CD4-positive, alpha-beta T cell treated with Interleukin-6 at 100 ng/mL for 8 hours (primary cell): ENCODE measurements at places on chromosomes 1 and 21.
A peak's percentile ranks its signal among the peaks of the same experiment; 100 is the strongest.

DNA sequence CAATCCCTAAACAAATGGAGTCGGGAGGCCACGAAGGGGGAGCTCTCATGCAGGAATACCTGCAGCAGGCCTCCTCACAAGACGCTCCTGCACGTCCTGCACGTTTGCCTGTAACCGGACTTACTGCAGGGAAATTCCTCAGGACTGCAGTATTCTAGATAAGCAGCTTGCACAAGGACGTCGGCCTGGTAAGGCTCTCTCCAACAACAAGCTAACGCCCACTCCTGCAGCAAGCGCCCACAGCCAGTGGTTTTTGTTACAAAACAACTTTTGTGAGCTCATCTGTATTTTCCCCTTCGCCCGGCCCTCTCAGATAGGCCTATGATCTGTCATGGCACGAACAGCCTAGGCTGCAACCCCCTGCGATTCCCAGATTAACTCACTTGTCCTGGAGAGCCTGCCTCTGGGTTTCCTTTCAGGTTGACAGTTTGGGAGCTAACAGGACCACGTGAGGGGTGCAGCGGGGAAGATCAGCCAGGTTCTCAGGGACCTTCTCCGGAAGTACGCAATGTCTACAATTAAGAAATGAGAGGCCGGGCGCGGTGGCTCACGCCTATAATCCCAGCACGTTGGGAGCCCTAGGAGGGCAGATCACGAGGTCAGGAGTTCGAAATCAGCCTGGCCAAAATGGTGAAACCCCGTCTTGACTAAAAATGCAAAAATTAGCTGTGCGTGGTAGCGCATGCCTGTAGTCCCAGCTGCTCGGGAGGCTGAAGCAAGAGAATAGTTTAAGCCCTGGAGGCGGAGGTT lies 921 bp upstream of the MIB2 start:
- DNase-seq: peak; percentile 43

GRCh38 chr1:161913482-161914140 lies 110.1 kb downstream of the OLFML2B start:
- no peak for DNase-seq

GRCh38 chr21:26739189-26739588 lies 106.0 kb downstream of the ADAMTS1 start:
- DNase-seq: no peak

- DNase-seq: no peak
Measured at GRCh38 chr1:206846487-206846886, 18.9 kb upstream of the IL20 start.

- no peak for DNase-seq
Measured at GRCh38 chr1:36224537-36225282, 467 bp downstream of the THRAP3 start.

DNA sequence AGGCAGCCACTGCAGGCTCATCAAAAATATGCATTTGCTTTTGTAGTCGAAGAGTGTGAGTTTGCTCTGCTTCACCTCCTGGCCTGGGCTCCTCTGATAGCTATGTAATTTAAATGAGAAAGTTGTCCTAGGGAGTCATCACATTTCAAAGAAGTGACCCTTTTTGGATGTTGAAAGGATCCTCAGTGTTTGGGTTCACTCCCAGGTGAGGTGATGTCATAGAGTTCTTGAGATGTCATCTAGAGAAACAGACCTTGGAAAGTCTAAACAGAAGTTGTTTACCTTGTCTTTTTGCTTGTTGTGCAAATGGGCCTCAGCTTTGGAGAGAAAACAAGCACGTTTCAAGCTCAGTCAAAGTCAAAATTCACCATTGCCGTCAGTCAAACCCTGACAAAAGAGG lies 92.0 kb upstream of the BARHL2 start:
- no peak for DNase-seq

GRCh38 chr1:202207292-202207691 lies 13.7 kb downstream of the LGR6 start:
- DNase-seq: no peak

- no peak for DNase-seq
Measured at GRCh38 chr1:154325583-154326545, 539 bp downstream of the ATP8B2 start.

DNA sequence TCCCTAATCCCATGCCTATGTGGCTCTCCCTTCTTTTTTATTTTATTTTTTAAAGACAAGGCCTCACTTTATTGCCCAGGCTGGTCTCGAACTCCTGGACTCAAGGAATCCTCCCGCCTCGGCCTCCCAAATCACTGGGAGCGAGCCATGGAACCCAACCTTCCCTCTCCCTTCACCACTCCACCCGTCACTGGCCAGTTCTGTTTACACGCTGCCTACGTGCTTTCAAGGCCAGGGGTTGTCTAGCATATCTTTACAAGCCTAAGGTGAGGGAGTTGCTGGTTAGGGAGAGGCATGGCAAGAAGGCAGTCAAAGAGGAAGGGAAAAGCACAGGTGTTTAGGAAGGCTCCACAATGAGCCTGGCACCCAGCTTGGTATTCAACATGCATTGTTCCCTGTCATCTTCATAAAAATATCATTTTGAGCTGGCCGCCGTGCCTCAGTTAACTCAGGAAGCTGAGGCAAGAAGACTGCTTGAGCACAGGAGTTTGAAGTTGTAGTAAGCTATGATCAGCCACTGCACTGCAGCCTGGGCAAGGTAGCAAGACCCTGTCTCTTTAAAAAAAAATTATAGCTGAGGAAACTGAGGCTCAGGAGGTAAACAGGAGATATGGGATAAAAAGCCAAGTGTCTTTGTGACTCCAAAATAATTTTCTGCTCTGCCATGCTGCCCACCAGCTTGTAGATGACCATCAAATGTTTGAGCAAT lies 1.1 kb downstream of the RHBDL2 start:
- no peak for DNase-seq

DNA sequence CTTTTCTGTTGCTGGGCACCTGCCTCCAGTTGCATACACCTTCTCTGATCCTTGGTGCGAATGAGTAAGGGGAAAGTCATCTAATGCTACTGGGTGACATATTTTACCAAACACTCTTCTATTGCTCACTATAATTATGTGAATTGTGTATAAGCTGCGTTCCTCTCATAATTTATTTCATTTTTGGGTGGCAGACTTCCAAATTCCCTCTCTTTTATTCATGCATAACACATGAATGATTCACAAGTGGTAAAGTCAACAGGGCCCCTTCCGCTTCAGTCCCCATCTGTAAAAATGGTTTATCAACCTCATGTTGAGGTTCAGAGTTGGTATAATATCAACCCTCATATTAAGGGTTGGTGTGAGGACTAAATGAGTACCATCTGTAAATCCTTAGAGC lies 3.2 kb upstream of the QSOX1 start:
- no peak for DNase-seq

DNA sequence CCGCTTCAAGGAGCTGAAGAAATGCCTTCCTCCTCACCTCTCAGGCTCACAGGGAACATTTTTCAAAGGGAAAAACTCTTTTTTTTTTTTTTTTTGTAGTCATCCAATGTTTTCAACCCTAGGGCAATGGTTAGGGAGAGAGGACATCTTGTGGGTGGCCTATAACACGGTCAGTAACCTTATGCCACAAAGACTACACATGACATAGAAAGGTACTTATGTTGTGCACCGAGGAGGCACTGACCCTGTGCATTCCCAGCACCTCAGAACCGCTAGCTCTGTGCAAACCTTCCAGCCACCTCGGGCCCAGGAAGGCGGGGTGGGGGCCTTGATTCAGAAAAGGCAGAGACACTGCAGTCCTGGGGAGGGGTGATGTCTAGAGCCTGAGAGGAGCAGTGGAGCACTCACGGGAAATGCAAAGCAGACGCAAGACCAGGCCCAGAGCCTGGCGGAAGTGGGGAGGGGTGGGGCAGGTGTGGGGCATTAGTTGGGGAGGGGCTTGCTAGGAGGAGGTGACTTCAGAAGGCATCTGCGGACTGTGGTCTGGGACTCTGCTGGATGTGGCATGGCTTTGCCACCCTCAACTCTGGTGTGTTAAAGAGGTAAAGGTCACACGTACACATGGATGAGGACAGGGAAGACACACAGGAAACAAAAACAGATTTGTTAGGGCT lies 68.6 kb downstream of the MDM4 start:
- peak; percentile 35 for DNase-seq

DNA sequence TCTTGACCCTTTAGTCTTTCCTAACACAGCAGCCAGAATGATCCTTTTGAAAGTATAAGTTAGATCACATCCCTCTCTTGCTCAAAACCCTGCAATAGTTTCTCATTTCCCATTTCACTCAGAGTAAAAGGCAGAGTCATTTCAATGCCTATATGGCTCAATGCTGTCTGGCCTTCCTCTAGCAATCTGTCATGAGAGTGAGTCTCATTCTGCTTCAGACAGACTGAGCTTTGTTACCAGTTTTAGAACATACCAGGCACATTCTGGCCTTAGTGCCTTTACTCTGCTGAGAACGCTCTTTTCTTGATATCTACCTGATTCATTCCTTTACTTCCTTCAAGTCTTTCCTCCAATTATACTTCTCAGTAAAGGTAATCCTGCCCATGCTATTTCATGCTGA lies 372.8 kb upstream of the PKN2 start:
- no peak for DNase-seq

DNA sequence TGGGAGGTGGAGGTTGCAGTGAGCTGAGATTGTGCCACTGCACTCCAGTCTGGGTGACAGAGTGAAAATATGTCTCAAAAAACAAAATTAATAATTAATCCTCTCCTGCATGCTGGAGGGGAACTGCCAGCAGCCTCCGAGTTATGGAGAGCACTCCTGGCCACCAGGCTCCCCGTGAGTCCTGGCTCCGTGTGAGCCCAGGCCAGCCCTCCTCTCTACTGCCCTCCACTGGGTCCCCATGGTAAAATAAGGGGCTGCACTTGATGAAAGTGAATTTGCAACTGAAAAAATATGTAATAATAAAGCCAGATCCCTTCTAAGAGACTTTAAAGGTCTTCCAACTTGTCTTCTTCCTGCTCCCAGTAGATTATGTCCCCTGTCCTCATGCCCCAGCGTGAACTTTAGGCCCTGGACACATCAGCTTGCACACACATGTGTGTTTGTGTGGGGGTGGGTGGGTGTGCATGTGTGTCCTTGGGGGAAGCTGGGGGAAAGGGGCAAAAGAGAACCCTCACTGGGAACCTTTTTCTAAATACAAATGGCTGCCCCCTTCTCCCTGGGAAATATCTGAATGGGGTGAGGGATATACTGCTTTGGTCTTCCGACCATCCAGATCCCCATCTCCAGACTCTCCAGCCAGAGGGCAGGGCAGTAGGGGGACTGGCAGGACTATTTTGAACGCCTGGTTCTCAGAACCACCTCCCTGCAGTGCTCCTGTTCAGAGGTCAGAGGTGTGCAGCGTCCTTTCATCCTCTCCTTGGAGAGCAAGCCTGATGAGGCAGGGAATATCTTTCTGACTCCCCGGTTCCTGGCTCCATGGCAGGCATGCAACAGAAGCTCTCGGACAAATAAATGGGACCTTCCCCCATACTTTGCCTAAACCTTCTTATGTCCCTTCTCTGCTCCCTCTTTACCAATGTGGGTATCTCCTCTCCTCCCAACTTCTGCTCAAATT lies 26.2 kb downstream of the NEK2 start:
- DNase-seq: no peak

GRCh38 chr1:202315576-202316168 lies 26.1 kb downstream of the UBE2T start:
- peak; percentile 66 for DNase-seq

DNA sequence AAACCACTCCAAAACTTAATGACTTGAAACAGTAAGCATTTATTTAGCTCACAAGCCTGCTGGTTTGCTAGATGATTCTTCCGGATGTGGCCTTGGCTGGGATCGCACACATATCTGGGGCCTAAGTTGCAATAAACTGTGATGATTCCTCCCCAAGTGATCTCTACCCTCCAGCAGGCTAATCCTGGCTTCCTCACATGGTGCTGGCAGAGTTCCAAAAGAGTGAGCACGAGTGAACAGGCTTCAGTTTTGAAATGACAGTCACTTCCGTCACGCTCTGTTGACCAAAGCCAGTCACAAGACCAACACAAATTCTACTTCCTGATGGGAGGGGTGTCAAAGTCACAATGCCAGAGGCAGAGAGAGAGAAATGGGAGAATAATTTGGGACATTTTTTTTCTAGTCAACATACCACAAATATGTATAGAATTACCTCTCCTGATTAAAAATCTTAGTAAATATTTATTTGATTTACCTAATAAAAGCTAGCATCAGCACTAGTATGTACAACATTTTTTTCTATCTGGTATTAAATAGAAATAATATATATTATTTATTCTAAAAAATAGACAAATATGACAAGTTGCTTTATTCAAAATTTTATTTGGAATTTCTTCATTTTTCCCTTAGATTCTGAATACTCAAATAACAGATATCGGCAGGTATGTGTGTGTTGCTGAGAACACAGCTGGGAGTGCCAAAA lies 292.7 kb downstream of the TPR start:
- no peak for DNase-seq

DNA sequence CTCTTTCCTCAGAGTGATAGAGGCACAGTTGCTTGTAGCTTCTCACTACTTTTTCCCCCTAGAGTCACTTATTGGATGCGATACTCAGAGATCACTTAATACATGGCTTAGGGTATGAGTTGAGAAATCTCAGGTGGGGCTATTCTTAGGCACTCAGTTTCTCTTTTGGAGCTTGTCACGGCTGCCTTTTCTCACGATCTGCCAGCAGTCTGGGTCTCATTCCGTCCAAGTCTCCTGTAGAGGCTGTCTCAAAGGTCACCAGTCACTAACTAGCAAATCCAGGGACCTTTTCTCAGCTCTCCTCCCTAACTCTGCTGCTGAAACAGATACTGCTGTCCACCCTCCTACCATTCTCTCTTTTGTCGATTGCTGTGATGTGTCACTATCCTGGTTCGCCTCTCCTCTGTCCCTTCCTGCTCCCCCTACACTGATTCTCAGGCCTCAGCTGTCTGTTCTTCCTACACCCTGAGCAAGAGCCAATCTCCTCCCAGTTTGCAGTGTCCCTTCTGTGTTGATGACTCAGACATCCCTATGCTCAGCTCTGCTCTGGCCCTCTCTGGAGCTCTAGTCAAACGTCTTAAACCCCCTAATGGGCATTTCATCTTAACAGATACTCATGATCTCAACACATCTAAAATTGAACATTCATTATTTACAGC lies 12.4 kb downstream of the ATP1A2 start:
- DNase-seq: no peak

GRCh38 chr1:89810302-89810701 lies 10.5 kb upstream of the LRRC8D start:
- no peak for DNase-seq

DNA sequence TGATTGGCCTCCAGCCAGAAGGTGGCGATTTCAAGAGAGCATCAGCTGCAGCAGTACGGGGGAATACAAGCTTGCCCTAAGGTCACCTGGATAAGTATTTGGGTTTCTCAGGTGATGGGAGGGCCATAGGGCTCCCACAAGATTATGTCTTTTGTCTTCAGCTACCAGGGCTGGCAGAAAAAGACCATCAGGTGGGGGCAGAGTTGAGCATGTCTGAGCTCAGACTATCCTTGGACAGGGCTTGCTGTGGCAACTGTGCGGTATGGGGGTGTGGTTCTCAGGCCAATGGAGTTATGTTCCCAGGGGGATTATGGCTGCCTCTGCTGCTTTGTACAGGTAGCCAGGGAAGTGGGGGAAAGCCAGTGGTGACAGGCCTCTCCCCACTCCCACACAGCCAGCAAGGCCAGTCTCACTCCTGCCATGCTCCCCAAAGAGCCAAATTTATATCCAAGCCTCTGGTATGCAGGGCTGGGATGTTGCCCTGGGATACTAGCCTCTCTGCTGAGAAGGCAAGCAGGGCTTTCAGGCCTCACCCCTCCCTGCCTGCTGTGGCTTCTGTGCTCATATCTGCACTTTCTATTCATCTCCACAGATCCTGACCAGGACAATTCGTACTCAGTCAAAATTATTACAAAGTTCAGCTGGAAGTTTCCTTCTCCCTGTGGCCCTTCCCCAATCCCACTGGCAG lies 26.6 kb upstream of the CD84 start:
- no peak for DNase-seq

- DNase-seq: no peak
Measured at GRCh38 chr1:193338194-193338593, 151.8 kb upstream of the B3GALT2 start.
